ENCODE measurements at places on chromosomes 12 and 14. TPM values are rescaled to one million over a fixed set of nuclear protein-coding genes. Genes with fewer than 3 reads are reported as not detected.
A peak's percentile ranks its signal among the peaks of the same experiment; 100 is the strongest.

DNA sequence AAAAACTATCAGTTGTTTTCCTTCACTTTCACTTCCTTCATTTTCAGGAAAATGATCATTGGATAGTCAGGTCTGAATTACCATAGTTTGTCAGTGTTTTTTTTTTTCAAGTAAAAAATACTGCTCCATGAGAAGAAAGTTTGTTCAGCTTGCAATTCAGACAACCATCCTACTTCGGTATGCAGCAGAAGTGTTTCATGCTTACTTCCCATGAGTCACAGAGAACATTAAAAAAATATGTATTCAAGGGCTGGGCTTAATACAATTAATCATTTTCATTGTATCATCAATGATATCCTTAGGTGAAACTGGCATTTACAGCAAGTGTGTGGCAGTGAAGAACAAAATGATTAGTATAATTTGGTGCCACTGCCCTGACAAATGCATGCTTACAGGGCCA, 21.6 kb downstream of the PYM1 start:
- no peak overlapping the region for H3K4me3 ChIP-seq
- no peak overlapping the region for H3K27ac ChIP-seq
- H3K36me3 ChIP-seq: peaks cover 21% of the 10 kb centered on the region
- no peaks in the 10 kb centered on the region for H3K27me3 ChIP-seq
- peaks cover 4% of the 10 kb centered on the region for H3K4me1 ChIP-seq
- DNase-seq: no peak

- no peak for DNase-seq
- peaks cover 13% of the 10 kb centered on the region for H3K4me1 ChIP-seq
- H3K36me3 ChIP-seq: peaks cover 10% of the 10 kb centered on the region
- no peak overlapping the region for H3K4me3 ChIP-seq
- H3K27me3 ChIP-seq: no peaks in the 10 kb centered on the region
Measured at GRCh38 chr12:115362339-115362976, 678.5 kb upstream of the TBX3 start.

GRCh38 chr12:109460538-109460937, 16.6 kb downstream of the KCTD10 start:
- no peak overlapping the region for H3K4me3 ChIP-seq
- peaks cover 86% of the 10 kb centered on the region for H3K4me1 ChIP-seq
- H3K27me3 ChIP-seq: no peaks in the 10 kb centered on the region
- H3K36me3 ChIP-seq: peaks cover 34% of the 10 kb centered on the region

DNA sequence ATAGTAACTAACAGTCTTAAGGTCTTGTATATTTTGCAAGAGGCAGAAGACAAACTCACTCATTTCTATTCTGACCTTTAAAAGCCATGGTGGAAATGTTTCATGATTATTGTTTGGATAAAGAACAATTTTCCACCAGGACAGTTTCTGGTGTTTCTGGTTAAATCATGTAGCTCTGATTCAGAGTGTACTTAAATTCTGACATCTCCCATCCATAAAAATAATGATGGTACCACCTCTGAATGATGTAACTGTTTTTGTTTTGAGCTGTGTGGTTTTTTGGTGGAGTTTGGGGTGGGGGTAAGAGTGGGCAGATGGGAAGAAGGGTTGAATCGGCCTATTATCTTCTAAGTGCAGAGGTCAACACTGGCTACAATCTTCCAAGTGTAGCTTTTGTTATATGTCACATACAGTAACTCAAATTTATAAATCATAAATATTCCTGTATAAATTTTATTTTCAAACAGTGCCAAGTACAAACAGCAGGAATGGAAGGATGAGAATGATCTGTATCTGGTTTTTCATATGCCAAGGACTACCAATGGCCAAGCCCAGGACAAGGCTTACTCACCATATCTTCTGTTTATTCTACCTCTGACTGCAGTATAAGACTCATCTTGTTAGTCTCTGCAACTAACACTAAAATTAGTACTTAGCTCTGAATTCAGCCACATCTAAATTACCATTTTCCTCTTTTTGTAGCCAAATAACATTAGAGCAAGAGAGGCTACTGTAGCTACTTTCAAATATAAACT, 108.7 kb downstream of the BCAT1 start:
- peaks cover 57% of the 10 kb centered on the region for H3K36me3 ChIP-seq
- no peak overlapping the region for H3K27ac ChIP-seq
- no peak for DNase-seq
- no peaks in the 10 kb centered on the region for H3K4me1 ChIP-seq
- no peaks in the 10 kb centered on the region for H3K27me3 ChIP-seq
- H3K4me3 ChIP-seq: no peak overlapping the region

DNA sequence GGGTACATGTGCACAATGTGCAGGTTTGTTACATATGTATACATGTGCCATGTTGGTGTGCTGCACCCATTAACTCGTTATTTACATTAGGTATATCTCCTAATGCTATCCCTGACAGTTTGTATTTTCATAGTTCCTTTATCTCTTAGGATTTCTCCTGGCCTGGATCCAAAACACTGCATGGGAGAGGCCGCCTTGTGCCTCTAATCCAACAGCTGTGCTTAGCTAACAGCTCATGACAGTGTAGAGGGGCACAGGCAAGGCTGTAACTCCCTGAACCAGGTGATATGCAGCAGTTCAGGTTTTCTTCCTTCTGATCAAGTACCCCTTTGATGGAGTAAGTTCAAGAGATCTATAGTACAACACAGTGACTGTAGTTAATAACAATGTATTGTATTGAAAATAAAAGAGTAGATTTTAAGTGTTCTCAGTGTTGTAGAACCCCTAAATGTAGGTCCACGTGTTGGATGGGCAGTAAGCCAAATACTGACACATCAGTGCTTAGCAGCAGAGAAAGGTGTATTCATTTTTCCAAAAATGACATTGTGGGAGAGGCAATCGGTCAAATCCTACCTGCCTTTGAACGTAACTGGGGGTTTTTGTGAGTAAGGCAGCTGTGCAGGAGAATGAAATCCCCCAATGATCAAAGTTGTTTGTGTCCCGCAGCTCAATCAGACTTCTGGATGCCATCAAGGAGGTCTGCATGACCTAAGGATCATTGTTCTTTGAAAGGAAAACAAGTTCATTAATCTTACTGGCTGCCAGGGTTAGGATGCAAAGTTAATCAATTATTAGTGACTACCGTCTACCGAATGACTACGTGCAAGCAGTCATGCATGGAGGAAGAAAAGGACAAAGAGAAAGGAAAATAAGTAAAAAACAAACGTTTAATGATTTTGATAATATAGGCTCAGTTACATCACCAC, 89.3 kb upstream of the FGD4 start:
- H3K27me3 ChIP-seq: no peaks in the 10 kb centered on the region
- H3K4me1 ChIP-seq: peaks cover 19% of the 10 kb centered on the region
- no peak for DNase-seq
- peak overlapping the region; percentile 46 for H3K27ac ChIP-seq
- peaks cover 8% of the 10 kb centered on the region for H3K36me3 ChIP-seq
- H3K4me3 ChIP-seq: no peak overlapping the region

GRCh38 chr12:64566122-64566521, 44.2 kb upstream of the RASSF3 start:
- no peaks in the 10 kb centered on the region for H3K36me3 ChIP-seq
- no peak for DNase-seq
- H3K27ac ChIP-seq: no peak overlapping the region
- H3K27me3 ChIP-seq: no peaks in the 10 kb centered on the region
- H3K4me1 ChIP-seq: peaks cover 27% of the 10 kb centered on the region

DNA sequence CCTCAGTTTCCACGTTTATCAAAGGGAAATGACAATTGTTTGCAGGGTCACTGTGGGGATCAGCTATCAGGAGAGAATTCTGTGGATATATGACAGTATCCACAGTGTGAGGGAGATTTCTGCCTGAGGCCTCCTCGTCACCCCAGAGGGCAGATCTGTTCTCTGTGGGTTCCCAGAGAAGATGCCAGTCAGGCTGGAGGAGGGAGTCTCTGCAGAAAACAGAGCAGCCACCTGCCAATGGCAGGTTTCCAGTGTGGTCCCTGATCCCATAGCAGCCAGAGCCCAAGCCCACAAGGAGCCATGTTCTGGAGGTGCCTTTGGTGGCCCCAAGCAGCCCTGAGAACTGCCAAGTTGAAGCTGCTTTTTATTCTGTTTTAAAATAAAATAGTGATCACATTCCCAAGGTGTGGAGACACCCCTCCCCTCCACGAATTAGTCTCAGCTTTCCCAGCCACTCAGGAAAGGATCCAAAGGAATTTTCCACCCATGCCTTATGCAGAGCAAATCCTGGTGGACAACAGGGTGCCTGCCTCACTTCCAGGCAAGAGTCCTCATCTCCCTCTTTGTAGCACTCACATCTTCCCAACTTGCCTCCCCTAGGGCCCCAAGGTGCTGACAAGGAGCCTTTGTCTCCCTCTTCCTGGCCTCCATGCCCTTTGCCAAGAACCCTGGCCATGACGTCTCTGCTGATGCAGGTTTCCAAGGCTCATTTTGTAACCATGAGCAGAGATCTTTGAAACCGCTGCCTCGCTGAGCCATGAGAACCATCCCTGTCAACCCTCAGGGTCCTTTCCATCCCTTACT, 20.4 kb downstream of the CMKLR1 start:
- no peaks in the 10 kb centered on the region for H3K27me3 ChIP-seq
- peak overlapping the region; percentile 46 for H3K27ac ChIP-seq
- peaks cover 62% of the 10 kb centered on the region for H3K4me1 ChIP-seq

DNA sequence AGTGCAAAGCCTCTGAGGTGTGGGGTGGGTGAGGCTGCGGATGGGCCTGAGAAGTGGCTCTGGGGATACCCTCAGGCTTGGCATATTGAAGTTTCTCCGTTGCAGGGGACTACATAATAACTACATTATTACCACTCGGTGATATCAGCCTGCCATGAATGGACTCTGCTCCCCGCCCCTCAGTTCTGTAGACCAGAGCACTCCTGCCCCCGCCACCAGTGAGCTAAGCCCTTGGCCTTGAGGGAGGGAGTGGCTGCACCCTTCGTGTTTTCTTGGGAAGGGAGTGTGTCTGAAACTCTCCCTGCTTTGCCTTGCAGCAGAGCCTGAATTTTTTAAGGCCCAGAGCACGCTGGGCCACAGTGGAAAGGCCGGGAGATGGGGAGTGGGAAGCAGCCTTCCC, 1.7 kb downstream of the ORAI1 start:
- H3K27ac ChIP-seq: peak overlapping the region; percentile 84
- peaks cover 6% of the 10 kb centered on the region for H3K36me3 ChIP-seq
- H3K4me1 ChIP-seq: peaks cover 64% of the 10 kb centered on the region
- no peaks in the 10 kb centered on the region for H3K27me3 ChIP-seq
- DNase-seq: no peak
- peak overlapping the region; percentile 81 for H3K4me3 ChIP-seq

DNA sequence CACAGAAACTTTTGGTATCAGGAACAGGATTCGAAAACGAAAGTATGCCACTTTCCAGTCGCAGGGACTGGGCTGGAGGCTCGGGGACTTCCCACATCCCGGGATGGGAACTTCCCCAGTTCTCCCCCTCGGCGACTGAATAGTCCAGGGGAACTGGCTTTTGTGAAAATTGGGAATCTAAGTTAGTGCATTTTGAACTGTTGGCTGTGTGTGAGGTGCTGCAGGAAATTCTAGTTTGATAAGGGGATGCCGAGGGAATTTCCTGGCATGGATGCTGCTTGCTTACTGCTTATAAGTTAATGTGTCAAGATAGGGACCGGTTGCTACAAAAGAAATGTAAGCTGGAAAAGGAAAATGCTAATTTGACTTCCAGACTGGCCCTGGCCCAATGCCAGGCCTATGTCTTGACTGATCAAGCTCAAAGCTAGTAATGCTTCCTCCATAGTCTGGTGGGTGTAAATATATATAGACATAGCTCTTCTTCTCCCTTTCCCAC, 73.4 kb upstream of the EIF5 start:
- no peaks in the 10 kb centered on the region for H3K27me3 ChIP-seq
- no peak for DNase-seq
- H3K27ac ChIP-seq: no peak overlapping the region
- H3K36me3 ChIP-seq: peaks cover 2% of the 10 kb centered on the region
- H3K4me3 ChIP-seq: no peak overlapping the region
- peaks cover 15% of the 10 kb centered on the region for H3K4me1 ChIP-seq

GRCh38 chr14:100388103-100389054, 65.2 kb downstream of the SLC25A47 start:
- no peak overlapping the region for H3K27ac ChIP-seq
- peaks cover 37% of the 10 kb centered on the region for H3K4me1 ChIP-seq
- H3K27me3 ChIP-seq: no peaks in the 10 kb centered on the region
- no peaks in the 10 kb centered on the region for H3K36me3 ChIP-seq
- H3K4me3 ChIP-seq: no peak overlapping the region

- H3K27me3 ChIP-seq: peaks cover 19% of the 10 kb centered on the region
- peak overlapping the region; percentile 79 for H3K4me3 ChIP-seq
- peaks cover 38% of the 10 kb centered on the region for H3K36me3 ChIP-seq
- DNase-seq: no peak
- no peak overlapping the region for H3K27ac ChIP-seq
- H3K4me1 ChIP-seq: peaks cover 45% of the 10 kb centered on the region
Measured at GRCh38 chr12:12722435-12723148, 5.4 kb downstream of the CDKN1B start.

- DNase-seq: no peak
- H3K27ac ChIP-seq: no peak overlapping the region
- no peaks in the 10 kb centered on the region for H3K36me3 ChIP-seq
- no peak overlapping the region for H3K4me3 ChIP-seq
- H3K4me1 ChIP-seq: peaks cover 43% of the 10 kb centered on the region
- peaks cover 2% of the 10 kb centered on the region for H3K27me3 ChIP-seq
Measured at GRCh38 chr12:9361879-9362326, 153.7 kb upstream of the PZP start.

GRCh38 chr12:93589081-93589480, 16.6 kb downstream of the SOCS2 start:
- no peak for DNase-seq
- peaks cover 55% of the 10 kb centered on the region for H3K4me1 ChIP-seq
- no peaks in the 10 kb centered on the region for H3K36me3 ChIP-seq
- no peak overlapping the region for H3K27ac ChIP-seq
- peaks cover 11% of the 10 kb centered on the region for H3K27me3 ChIP-seq

- H3K27ac ChIP-seq: no peak overlapping the region
- H3K4me1 ChIP-seq: peaks cover 76% of the 10 kb centered on the region
- peaks cover 7% of the 10 kb centered on the region for H3K36me3 ChIP-seq
- peaks cover 40% of the 10 kb centered on the region for H3K27me3 ChIP-seq
- no peak for DNase-seq
Measured at GRCh38 chr12:53045696-53046045, 4.2 kb upstream of the TNS2 start.

DNA sequence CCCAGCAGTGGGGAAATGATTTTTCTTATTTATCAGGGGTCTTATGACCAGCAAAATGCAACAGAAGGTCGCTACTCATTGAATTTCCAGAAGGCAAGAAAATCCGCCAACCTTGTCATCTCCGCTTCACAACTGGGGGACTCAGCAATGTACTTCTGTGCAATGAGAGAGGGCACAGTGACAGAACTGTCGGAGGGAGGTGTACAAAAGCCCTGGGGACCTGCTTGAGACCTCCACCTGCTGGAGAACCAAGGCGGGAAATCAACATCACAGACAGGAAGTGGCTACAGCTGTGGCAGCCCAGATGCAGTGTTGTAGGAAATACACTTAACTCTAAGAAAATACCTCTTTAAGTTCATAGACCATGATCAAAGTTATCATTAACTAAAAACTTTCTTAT, 250.9 kb upstream of the OR4E1 start:
- H3K4me1 ChIP-seq: peaks cover 12% of the 10 kb centered on the region
- H3K27me3 ChIP-seq: no peaks in the 10 kb centered on the region
- no peaks in the 10 kb centered on the region for H3K36me3 ChIP-seq
- no peak overlapping the region for H3K27ac ChIP-seq
- H3K4me3 ChIP-seq: no peak overlapping the region
- peak; percentile 18 for DNase-seq

Gene TMPRSS12
- not detected for total RNA-seq

Gene OR6C3
- total RNA-seq: not detected

Gene TMEM119
- 0.20 TPM for total RNA-seq

Gene GLT8D2
- 10.2 TPM for total RNA-seq

Gene DBX2
- total RNA-seq: 0.27 TPM
